ENCODE measurements at places on chromosomes 11 and 22.
A peak's percentile ranks its signal among the peaks of the same experiment; 100 is the strongest.

GRCh38 chr11:95794086-95794485 is 3.8 kb downstream of the CEP57 start:
- DNase-seq = no peak

- no peak for DNase-seq
Measured at GRCh38 chr11:81852896-81853295, 880.8 kb downstream of the FAM181B start.

DNA sequence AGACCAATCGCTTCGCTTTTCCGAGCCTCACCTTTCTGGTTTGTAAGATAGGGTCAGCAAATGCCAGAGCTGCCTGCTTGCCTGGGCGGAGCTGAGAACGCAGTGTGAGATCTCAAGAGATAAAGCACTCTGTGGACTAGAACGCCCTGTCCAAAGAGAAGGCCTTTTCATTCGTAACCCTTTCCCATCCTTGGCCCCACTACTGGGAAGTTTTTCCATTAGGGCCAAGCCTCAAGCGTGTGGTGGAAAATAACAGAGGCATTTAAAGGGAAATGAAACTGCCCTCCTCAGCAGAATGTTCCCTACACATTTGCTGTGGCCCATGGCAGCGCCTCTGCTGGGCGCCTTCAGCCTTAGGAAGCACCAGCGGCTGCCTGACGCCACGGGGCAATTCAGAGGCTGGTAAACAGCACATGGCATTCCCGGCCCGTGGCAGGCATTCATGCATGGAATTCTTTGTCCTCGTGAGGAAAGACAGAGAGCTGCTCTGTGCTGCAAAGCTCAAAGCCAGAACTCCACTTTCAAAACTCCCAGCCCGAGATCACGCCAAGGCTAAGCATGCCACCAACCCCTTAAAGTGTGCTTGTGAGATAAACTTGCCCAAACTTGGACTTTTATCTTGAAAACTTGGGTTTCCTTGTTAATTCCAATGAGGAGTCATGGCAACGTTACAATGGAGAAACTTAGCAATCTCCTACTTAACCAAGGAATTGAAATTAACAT is 38.1 kb downstream of the AHNAK start:
- peak; percentile 89 for DNase-seq

GRCh38 chr11:24872186-24872585 is 375.3 kb downstream of the LUZP2 start:
- no peak for DNase-seq

DNA sequence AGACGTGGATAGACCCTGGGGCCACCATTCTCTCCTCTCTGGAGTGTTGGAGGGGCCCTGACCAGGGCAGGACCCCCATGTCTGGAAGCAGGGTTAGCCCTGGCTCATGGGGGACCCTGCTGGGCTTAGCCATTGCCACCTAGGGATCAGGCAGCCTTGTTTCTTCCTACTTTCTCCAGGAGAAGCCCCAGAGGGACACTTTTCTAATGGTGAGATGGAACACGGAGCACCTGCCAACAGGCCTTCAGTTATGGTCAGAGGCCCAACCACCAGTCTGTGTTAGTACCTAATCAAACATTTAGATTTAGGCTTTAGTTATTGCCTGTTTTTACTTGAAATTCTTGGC is 1.9 kb upstream of the C22orf39 start:
- no peak for DNase-seq

GRCh38 chr11:72144807-72145565 is 9.5 kb downstream of the FOLR3 start:
- DNase-seq = no peak

- no peak for DNase-seq
Measured at GRCh38 chr11:62796281-62796680, 4.5 kb upstream of the TMEM223 start.

GRCh38 chr11:45058647-45058950 is 87.8 kb upstream of the PRDM11 start:
- no peak for DNase-seq

GRCh38 chr22:45454275-45454674 is 40.8 kb downstream of the RIBC2 start:
- no peak for DNase-seq

GRCh38 chr22:37370306-37370979 is 56.8 kb downstream of the ELFN2 start:
- DNase-seq = no peak

- no peak for DNase-seq
Measured at GRCh38 chr11:2717561-2718325, 17.9 kb upstream of the KCNQ1OT1 start.

DNA sequence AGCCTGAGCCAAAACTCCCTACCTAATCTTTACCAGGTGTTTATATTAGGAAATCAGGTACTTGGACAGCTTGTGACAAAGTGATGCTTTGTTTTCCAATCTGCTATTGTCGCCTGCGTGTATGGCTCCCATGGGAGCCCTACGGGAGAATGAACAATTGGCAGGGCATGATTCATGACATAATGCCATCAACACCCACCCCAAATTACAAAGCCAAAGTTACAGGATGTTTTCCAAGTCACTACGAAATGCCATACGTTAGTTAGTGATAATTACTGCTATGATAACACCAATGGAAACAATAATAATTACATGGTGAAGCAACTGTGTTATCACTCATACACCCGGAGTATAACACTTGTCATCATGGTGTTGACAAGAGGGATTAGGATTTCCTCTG is 226.4 kb downstream of the FAM181B start:
- no peak for DNase-seq

DNA sequence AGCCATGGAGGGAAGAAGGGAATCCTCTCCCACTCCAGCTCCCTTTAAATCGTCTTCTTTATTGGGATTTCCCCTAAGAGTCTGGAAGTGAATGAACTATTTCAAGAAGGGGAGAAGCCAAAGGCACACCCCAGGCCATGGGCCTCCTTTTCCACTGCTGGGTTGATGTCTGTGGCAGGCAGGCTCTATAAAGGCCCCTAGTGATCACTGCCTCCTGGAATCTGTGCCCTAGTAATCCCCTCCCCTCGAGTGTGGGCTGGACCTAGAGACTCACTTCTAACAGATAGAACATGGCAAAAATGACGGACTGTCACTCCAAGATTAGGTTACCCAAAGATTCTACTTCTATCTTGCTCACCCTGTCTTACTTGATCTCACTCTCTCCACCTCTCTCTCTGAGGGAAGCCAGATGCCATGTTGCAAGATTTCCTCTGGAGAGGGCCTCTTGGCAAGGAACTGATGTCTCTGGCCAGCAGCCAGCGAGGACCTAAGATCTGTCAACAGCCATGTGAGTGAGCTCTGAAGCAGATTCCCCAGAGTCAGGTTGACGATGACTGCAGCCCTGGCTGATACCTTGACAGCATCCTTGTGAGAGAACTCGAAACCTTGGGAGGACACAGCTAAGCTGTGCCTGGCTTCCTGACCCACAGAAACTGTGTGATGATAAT is 444.8 kb downstream of the SOX6 start:
- DNase-seq = peak; percentile 77

GRCh38 chr11:36177836-36178235 is 111.4 kb downstream of the COMMD9 start:
- no peak for DNase-seq

DNA sequence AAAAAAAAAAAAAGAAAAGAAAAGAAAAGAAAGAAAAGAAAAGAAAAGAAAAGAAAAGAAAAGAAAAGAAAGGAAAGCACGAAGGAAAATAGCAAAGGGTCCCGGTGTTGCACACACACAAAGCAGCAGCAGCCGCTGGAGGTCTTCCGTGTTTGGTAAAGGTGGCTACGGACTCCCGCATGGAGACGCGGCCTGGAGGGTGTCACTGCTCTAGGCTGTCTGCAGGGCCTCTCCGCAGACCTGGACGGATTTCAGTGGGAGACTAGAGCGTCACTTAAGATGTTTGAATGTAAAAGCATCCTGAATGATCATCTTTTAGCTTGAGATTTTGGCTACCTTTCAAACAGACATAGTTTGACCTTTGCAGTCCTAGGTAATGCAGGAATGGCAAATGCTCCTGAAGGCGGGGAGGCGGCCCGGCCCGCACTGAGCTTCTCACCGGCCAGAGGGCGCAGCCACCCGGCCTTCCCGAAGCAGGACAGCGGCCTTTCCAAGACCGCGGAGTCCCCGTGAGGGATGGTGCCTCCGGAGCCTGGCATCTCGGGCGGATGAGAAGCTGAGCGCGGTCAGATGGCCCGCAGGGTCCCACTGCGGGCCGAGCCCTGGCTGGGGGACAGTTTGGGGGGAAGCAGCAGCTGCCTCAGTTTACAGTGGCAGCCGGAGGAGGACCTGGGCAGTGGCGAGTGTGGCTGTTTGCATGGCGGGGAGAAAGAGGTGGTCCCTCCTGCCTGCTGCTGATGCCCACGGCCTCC is 18.5 kb downstream of the KRTAP5-5 start:
- DNase-seq = no peak

- DNase-seq = peak; percentile 84
Measured at GRCh38 chr22:41447435-41448188, 1.0 kb upstream of the TOB2 start.

DNA sequence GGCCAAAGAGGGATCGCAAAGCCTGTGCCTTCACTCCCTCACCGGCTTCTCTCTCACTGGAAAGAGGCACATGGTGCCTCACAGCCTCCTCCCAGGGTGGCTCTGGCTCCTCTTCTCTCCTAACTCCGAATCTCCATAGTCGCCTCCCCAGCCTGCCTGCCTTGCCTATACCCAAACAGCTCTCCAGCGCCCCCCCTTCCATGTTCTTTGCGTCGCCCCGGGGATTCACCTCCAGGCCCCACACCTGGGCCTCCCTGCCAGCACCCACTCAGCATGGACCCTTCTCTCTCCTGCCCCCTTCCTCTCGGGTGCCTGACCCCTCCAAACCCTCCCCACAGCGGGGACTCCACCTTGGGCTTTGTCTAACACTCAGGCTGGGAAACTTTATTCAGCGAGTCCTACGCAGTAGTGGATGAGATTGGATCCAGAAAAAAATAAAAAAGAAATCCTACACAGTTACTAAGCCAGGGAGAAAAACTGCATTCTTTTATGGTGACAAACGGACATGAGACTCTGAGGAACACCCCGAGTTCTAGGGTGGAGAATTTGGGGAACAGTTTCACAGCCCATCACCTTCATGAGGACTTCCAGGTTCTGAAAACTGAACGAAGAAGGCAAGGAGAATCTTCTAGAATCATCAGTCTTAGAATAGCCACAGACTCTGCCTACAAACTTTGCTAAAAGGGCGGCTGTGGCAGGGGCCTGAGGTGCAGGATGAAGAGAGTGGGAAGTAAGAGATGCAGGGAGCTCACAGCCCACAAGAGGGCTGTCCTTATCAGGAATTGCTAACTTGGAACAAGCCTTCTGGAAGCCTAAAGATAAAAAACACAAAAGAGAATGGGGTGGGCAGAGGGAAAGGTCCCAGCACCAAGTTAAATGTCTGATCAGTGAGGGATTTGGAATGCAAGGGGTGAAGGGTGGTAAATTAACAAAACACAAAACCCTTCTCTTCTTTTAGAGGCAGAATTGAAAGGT is 5.3 kb downstream of the PPM1F start:
- peak; percentile 57 for DNase-seq

- DNase-seq = no peak
Measured at GRCh38 chr22:24209016-24209415, 27.7 kb downstream of the SUSD2 start.

GRCh38 chr22:39915295-39915726 is 14.4 kb downstream of the GRAP2 start:
- DNase-seq = no peak

- DNase-seq = peak; percentile 49
Measured at GRCh38 chr22:20807315-20807752, 33.4 kb downstream of the SERPIND1 start.

DNA sequence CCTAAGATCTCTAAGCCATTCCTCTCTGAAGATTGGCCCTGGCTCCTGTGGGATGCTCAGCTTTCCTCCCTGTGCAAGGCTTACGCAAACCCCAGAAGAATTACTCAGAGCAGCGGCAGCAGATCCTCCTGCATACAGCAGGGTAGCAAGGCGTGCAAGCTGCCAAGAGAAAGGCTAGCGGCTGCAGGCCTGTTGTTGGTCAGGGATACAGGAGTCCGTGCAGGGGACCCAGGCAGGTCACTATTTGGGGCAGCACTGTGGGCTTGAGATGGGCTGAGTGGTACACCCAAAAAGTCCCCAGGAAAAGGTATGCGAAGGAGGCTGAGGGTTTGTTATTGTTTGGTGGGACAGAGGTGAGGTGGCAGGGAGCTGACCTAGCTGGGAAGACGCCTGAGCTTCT is 1.5 kb downstream of the GLB1L2 start:
- DNase-seq = no peak

- peak; percentile 23 for DNase-seq
Measured at GRCh38 chr11:97269527-97269926, 879.7 kb downstream of the JRKL start.

DNA sequence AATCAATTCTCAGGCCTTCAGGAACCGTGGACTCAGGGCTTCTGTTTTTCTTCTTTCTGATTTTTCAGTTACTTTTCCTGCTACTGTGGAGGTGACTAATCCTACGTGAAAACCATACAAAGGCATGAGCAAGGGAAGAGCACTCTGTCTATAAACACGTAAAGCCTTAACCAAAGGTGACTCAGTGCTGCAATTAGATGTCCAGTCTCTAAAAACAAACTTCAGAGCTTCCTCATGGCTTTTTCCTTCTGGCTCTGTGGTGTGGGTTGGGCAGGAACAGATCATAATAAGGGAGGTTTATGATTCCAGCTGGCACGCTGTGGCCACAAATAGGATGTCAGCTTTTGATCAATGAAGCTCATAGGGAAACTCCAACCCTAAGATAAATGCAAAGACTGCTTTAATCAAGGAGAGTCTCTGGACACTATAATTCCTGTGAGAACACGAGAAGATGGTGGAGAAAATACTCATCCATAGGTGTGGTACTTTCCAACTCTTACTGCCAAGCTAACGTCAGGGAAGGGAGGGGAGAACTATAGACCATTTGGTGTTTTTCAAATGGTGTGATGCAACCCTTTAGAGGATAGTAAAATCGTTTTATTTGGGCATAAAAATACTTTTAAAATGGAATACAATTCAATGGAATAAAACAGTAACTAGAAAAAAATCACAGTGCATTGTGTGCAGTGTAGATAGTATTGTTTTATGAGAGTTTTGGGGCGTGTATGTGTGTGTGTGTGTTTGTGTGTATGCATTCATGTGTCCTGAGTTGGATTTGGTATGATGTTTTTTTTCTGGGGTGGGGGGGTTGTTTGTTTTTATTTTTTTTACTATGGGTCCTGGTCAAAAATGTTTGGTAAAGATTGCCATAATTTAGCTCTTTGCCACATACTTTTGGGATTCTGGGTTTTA is at the start of gene NXPE2:
NXPE2 (plus strand) TSS at position 403 of the 912 bp plus-strand sequence; CDS start at position 452, 49 bp downstream.
- peak; percentile 38 for DNase-seq

- no peak for DNase-seq
Measured at GRCh38 chr22:23847991-23848864, 9.4 kb upstream of the DERL3 start.
